ENCODE measurements at places on chromosomes 12 and 14. TPM values are rescaled to one million over a fixed set of nuclear protein-coding genes. Genes with fewer than 3 reads are reported as not detected.

The GZMH gene
- total RNA-seq = 0.53 TPM

The ZFP36L1 gene
- 187 TPM for total RNA-seq

The FOXM1 gene
- 5.9 TPM for total RNA-seq

The BTBD7 gene
- 18.3 TPM for total RNA-seq

The GRIN2B gene
- not detected for total RNA-seq

The FGF23 gene
- not detected for total RNA-seq

The DDX51 gene
- 9.6 TPM for total RNA-seq

The WDR89 gene
- 6.0 TPM for total RNA-seq

The TSPAN19 gene
- not detected for total RNA-seq

The MYF6 gene
- total RNA-seq = not detected

The OR6C6 gene
- not detected for total RNA-seq

The SLC4A8 gene
- 0.04 TPM for total RNA-seq

The PIK3C2G gene
- 3.5 TPM for total RNA-seq

The FSCB gene
- not detected for total RNA-seq

The ASCL1 gene
- total RNA-seq = not detected

The RIC8B gene
- 6.7 TPM for total RNA-seq

The LRIG3 gene
- total RNA-seq = 42.1 TPM

The FOXG1 gene
- not detected for total RNA-seq

The CPNE6 gene
- total RNA-seq = not detected

The PLEKHH1 gene
- total RNA-seq = 6.7 TPM

The NT5DC3 gene
- total RNA-seq = 6.4 TPM

The STYK1 gene
- total RNA-seq = 7.8 TPM

The ADAMTS20 gene
- not detected for total RNA-seq

The HOXC10 gene
- not detected for total RNA-seq

The SERPINA1 gene
- 8.2 TPM for total RNA-seq

The TIMELESS gene
- 16.4 TPM for total RNA-seq

The POTEG gene
- not detected for total RNA-seq

The CLEC1B gene
- total RNA-seq = not detected

The RFLNA gene
- total RNA-seq = 0.57 TPM

The ALX1 gene
- total RNA-seq = not detected

The PNN gene
- 16.9 TPM for total RNA-seq

The ATP2A2 gene
- 194 TPM for total RNA-seq

The IL23A gene
- total RNA-seq = 2.6 TPM

The LMO3 gene
- total RNA-seq = 1.0 TPM

The WSCD2 gene
- not detected for total RNA-seq

The CCDC198 gene
- total RNA-seq = not detected

The ENDOU gene
- 50.2 TPM for total RNA-seq

The NKX2-1 gene
- not detected for total RNA-seq

The TAS2R7 gene
- not detected for total RNA-seq

The KIF5A gene
- 0.15 TPM for total RNA-seq

The PLEKHG7 gene
- total RNA-seq = not detected

The SPIC gene
- total RNA-seq = not detected

The TXNRD1 gene
- total RNA-seq = 101 TPM

The SCN8A gene
- total RNA-seq = 1.1 TPM

The TBK1 gene
- 19.3 TPM for total RNA-seq

The NPFF gene
- total RNA-seq = 0.70 TPM

The CFAP73 gene
- total RNA-seq = not detected

The TAS2R46 gene
- 1.7 TPM for total RNA-seq

The OR4Q3 gene
- not detected for total RNA-seq

The KLHDC1 gene
- 0.97 TPM for total RNA-seq

The CCDC175 gene
- not detected for total RNA-seq

The PTPN6 gene
- 24.0 TPM for total RNA-seq

The SRRM4 gene
- total RNA-seq = not detected

All from esophagus squamous epithelium (tissue), 5 donors.